OCI-M1 (cell line): ENCODE measurements at places on chromosomes 16 and 17.

DNA sequence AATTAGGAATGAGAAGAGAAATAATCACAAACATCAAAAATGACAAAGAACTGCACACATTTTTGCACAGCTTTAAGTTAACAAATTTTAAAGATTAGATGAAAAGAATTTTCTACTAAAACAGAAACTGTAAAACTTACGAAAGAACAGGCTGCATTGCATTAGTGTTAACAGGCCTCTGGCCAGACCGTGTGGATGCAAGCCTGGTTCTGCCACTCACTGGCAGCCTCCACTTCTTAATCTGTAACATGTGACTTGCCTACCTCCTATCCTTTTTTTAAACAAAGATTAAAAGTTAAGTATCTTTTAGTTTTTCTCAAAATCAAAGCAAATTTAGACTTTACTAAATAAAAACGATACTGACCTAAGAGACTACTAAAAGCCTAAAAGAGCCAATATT lies 37.5 kb downstream of the CREBBP start:
- DNase-seq, result no peak

GRCh38 chr16:84505249-84506187 lies 1.1 kb upstream of the MEAK7 start:
- DNase-seq, result no peak

DNA sequence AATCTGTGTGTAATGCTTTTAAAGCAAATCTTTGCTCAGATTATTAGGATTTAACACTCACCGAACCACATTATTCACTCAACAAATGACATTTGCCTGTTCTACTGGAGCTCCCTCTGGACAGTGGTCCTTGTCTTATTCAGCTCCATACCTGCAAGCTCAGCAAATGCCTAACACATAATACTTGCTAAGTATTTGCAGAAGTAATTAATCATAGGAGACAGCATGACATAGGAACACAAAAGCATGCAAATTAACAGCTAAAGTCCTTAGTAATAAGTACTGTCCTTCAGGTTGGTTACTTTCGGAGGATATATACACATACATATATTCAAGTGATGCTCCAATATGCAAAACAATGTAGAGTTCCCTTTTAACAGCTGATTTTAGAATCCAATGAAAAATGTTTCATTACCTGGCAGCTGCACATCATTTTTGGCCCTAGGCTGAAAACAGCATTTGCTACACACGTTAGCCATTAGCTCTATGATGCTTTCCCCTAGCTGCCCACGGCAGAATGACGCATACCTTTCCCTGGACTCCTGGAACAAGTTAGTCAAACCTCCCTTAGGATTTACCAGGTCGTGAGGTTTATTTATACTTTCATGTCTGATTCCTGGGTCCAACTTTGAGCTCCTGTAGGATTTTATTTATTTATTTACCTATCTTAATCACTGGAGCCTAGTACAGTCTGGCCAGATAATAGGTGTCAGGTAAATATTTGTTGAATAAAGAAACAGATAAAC lies 8.6 kb downstream of the BRD7 start:
- DNase-seq, result no peak

DNA sequence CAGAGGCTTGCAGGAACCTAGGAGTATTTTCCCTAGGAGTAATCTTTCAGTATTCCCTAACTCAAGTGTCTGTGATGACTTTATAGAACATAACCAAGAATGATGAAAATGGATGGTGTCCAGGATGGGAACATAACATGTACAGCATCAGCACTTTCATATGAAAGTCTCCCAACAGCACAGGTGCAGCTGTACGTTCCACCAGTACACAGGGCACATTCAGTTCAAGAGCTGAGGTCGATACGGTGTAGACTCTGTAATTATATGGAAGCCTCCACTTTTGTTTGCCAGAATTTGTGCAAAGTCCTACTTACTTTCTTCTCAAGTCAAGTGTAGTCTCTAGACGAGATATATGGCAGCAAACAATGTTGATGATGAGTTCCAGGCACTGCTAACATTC lies 46.2 kb upstream of the CRYM start:
- DNase-seq, result no peak

DNA sequence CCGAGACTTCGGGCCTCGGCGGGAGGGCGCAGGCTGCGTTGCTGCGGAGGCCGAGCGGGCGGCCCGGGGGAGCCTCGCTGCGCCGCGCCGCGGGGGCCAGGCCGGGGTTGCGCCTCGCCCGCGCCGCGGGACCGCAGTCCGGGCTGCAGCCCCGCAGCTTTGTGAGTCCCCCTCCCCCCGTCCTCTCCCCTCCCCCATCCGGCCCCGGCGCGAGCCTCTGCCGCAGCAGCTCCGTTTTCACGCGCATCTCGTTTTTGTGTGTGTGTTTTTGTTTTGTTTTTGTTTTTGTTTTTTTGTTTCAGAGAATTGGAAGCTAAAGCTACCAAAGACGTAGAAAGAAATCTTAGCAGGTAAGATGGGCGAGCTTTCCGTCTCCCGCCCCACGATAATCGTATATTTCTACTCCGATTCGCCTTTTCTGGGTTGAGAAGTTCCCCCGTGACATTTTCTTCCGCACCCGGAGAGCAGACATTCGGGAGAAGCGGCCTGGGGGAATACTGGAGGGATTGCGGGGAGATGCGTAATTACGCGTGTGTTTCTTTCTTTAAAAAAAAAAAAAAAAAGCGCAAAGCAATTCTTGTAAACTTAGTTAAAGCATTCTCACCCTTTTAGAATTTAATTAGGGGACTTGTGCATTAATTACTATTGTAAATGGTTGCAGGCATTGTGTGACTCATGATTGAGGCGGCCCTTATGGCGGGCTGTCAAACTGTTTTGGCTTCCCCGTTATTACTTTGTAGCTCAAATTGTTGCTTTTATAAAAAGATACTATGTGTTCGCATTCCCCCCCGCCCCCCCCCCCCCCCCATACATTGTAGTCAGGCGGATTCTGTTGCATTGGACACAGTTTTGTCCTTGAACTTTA lies 732 bp downstream of the TNRC6A start:
- DNase-seq, result peak; percentile 47

DNA sequence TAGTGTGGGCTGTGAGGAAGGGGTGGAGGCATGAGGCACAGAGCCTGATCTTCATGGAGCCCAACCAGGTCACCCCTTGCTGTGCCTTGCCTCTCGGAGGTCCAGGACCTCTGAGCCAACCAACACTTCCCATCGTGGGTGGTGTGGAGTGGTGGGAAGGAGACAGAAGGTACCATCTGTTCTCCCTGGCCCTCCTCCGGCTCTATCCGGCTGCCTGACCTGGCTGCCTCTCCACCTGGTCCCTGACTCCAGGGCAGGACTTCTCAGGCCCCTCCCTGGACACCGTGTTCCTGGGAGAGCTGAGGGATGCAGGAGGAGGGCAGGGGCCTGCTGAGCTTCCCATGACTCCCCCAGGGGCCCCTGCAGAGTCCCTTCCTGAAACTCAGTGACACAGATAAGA lies 3.9 kb downstream of the PDK2 start:
- DNase-seq, result no peak

DNA sequence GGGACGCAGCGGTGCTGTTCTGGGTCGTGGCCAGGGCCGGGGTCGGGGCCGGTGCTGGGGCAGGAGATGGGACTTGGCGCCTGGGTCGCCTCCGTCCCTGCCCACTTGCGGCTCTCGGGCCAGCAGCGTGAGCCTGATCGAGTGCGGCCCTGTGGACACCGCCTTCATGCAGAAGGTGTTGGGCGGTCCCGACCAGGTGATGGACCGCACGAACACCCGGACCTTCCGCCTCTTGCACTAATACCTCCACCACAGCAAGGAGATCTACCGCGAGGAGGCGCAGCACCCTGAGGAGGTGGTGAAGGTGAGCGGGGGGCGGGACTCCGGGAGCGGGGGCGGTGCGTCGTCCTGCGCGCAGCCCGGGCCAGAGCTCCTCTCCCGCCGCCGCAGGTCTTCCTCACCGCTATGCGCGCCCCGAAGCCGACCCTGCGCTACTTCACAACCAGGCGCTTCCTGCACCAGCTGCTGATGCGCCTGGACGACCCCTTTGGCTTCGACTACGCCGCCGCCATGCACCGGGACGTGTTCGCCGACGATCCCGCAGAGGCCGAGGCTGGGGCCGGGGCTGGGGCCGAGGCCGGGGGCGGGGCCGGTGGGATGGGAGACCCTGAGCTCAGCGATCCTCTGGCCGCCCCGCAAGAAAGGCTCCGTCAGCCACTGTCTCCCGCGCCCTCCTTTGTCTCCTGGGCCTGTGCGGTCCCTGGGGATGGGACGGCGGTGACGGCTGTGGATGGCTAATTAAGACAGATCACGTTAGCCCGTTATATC lies 4.5 kb upstream of the HSD17B1 start:
- no peak for DNase-seq

DNA sequence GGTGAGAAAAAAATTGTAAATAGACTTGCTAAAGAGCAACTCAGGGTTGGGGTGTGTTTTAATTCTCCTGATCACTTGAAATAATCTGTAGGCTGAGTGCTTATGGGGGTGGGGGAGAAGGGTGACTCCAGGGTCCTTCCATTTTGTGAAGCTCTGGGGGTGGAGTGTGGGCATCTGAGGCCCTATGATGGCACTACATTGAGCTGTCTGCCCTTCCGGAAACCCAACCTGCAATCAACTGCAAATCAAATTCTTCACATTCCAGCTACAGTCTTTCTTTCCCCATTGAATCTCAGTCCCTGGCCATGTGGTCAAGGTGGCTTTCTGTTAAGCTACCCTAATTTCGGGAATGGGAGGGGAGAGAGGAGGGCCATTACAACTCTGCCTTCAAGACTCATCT lies 6.0 kb upstream of the CDC6 start:
- DNase-seq, result no peak

GRCh38 chr16:72098936-72099335 lies 5.3 kb downstream of the DHX38 start:
- no peak for DNase-seq

- no peak for DNase-seq
Measured at GRCh38 chr16:85514598-85515318, 98.4 kb upstream of the GSE1 start.

DNA sequence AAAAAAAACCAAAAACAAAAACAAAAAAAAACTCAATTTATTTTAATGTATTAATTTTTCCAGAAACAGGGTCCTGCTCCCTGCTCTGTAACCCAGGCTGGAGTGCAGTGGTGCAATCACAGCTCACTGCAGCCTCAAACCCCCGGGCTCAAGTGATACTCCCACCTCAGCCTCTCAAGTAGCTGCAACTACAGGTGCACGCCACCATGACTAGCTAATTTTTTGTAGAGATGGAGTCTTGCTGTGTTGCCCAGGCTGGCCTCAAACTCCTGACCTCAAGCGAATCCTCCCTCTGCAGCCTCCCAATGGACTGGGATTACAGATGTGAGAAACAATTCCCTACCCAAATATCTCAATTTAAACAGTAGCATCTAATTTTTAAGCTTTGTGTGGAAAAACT lies 25.2 kb upstream of the EMP2 start:
- DNase-seq, result no peak

- no peak for DNase-seq
Measured at GRCh38 chr17:77720946-77721845, 237.3 kb upstream of the TNRC6C start.
